ENCODE measurements at places on chromosomes 6 and 20.

DNA sequence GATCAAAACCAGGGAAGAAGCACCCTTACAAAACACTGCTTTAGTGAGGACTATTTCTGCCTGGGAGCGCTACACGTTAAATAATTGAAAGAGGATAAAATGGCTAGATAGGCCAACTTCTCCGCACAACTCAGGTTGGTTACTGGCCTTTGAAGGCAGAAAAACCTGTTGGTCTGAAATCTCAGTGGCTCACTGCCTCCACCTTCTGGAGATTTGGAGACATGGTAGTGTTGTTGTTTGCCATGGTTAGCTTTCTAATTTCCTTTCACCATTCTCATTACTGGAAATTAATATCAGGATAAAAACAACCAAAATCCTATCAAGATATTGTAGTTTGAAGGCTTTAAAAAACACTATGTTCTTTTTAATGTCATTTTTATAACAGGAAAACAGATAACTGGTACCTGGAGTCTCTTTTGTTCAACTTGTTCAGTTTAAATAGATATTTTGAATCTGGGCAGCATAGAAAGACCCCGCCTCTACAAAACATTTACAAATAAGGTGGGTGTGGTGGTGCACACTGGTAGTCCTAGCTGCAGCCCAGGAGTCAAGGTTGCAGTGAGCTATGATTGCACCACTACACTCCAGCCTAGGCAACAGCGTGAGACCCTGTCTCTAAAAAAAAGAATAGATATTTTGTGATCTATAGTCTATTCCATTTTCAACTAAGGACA, 27.5 kb upstream of the BCLAF1 start:
- DNase-seq = peak; percentile 55

DNA sequence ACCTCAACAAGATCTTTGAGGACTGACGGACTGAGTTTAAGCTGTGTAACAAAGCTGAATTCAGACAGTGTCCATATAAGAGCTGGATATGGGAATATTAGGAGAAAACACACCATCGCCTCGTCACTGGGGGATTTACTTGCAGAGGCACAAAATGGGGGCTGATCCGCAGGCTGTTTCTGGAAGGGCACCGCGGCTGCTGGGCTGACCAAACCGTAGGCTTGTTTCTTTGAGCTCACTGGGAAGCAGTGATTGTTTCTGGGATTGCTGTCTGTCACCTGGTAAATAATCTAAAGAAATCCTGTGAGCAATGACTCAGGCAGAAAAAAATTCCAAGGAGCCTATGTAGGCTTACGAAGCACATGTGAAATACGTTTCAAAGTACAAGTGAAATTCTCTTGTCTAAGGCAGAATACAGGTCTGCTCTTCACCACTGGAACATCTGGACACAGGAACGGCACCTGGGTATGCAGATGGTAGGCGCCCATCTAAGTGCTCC, 63.9 kb upstream of the MPC1 start:
- DNase-seq = no peak

DNA sequence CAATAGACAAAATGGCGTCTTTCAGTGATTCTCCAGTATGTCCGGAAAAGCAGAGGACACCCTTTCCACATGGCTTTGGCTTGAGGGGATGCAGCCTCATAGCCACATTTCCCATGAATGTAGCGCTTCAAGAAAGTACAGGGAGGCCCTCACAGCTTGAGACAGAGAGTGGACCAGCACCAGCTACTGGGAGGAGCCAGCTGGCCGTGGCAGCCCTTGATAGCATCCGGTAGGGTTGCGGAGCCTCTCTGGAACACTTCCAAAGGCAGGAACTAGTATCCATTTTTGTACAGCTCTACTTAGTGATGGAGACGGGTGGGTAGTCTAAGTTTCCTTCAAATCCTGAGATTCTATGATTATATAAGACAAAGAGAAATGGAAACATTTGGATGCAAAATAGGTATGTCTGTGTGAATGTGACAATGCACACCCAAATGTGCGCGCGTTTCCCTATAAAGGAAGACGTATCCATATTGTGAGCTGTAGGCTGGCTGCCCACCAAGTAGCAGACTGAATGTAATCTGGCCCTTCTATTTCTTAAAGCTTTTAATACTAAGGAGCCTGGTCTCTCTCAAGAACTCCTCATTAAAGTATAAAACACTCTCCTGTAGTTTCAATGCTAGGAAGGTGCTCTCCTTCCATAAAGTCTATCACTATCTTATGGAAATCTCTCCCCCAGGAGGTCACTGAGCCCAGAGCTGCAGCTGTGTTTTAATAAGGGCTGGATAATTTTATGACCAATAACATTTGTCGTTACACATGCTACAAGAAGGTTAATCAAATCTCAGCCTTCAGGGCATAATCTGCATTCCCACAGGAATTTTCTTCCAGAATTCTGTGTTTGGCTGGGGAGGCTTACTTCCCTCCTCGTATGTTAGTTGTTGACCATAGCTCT, 74.0 kb downstream of the SOBP start:
- DNase-seq = no peak

DNA sequence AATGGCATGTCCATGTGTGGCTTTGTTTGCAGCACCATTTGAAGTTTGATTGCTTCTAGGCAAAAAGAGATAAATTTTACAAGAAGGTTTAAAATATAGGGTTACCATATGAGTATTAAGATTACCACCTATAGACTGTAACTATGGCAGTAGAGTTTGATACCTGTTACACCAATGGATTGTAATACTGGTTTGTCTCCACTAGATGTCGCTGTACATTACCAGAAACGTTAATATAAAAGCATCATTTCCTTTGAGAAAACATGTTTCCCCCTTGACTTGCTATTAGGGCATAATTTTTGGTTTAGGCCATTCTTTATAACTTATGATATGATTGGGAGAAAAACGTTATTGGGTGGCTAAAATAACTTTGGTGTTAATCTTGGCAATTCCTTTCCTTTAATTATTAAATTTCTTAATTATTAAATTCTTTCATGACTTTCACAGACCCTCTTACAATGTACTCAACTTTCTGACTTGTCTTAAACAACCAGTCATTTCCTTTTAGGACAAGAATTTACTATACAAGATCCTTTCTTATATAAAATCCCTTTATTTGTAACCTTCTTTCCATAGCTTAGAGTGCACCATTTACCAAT, 42.8 kb downstream of the HLA-DPB1 start:
- DNase-seq = peak; percentile 22

GRCh38 chr6:138383776-138384175, 6.1 kb downstream of the SMIM28 start:
- DNase-seq = no peak

GRCh38 chr6:36924778-36925374, 29.7 kb upstream of the PI16 start:
- no peak for DNase-seq

GRCh38 chr6:133833949-133834359, 55.0 kb upstream of the TCF21 start:
- no peak for DNase-seq

DNA sequence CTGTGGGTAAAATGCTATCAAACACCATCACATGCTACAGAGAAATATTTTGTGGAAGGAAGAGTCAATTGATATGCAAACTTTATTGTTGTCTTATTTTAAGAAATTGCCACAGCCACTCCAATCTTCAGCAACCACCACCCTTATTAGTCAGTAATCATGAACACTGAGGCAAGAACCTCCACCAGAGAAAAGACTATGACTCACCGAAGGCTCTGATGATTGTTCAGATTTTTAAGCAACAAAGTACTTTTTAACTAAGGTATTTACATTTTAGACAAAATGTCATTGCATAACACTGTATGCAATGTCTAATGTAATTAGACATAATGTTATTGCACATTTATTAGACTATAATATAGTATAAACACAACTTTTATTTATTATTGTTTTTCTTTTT, 26.2 kb upstream of the MMP24 start:
- DNase-seq = peak; percentile 8

GRCh38 chr6:148520109-148520841, 177.6 kb downstream of the SASH1 start:
- DNase-seq = no peak

DNA sequence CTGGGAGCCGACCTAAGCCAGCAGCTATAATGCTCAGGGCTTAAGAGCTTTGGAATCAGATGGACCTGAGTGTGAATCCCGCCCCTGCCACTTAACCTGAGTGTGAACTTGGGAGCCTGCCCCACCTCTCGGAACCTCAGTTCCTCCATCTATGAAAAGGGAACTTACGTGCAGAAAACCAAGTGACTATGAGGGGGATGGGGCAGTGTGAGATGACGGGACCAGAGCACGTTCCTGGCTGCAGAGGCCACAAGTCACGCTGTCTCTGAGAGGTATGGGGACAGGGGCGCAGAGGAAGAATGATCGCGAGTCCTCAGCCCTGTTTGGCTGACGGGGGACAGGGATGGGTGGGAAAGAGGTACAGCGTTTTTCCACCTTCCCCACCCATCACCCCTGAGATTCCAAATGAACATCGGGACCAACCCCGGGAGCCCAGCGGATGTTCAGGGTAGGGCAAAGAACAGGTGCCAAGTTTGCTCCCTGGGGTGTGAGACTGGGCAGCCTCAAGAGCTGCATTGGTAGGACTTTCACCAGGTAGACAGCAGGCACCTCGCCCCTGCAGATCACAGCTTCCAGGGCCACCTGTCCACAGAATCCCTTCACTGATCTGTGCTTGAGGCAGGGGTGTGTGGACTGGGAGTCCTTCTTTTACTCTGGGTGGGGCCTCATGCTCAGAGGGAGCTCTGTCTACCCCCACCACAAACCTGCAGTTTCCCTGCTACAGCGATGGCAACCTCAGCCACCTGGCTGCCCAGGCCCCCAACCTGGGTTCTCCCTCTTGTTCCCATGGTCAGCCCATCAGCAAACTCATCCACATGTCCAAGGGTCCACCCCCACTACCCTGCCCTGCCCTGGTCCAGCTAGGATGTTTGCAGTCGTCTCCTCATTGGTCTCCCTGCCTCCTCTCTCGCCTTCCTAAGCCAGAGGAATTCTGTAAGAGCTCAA, 85.8 kb downstream of the CEBPB start:
- DNase-seq = no peak

GRCh38 chr6:98498866-98499265, 335.5 kb upstream of the POU3F2 start:
- no peak for DNase-seq

Measured in fibroblast of the conjunctiva (primary cell).